Inflammatory macrophage treated with lipopolysaccharide for 1 hour (primary cell): ENCODE measurements at places on chromosomes 2 and 18.

DNA sequence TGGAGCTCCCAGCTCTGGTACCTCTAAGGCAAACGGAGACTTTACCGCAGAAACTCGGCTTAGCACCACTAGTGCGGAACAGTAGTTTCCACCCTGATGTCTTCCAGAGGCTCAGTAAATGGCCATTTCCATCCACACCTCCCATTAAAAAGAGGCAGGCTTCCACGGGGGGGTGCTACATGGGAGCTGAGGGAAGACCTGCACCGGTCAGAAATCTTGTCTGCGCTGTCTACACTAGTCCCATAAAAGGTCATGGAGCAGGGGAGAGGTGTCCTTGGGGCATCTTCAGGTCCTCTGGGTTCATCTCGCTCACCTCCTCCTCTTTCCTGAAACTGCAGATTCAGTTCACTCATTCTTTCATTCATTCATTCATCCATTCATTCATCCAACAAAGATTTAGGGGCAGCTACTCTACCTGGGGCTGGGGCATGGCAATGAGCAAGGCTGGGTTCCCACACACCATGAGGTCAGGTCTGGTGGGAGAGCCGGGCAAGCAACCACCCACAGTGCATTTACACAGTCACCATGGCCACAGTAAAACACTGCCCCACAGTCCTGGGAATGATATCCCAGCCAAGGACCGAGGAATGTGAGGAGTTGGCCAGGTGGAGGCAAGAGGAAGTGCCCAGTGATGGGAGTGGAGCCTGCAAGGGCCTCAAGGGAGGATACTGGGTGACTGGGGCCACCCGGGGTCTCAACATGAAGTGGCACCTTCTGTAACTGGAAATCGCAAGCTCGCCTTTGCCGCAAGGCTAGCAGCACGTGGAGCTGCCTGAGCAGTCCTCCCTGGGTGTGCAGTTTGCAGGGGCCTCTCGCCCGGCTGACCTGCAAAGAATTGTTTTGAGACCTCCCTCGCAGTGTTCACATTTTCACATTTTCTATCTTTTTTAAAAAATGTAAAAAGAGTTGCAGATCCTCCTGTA, 180.2 kb upstream of the RAB6C start:
- no peak for DNase-seq

GRCh38 chr2:29528891-29529520, 392.4 kb downstream of the ALK start:
- peak; percentile 27 for DNase-seq

DNA sequence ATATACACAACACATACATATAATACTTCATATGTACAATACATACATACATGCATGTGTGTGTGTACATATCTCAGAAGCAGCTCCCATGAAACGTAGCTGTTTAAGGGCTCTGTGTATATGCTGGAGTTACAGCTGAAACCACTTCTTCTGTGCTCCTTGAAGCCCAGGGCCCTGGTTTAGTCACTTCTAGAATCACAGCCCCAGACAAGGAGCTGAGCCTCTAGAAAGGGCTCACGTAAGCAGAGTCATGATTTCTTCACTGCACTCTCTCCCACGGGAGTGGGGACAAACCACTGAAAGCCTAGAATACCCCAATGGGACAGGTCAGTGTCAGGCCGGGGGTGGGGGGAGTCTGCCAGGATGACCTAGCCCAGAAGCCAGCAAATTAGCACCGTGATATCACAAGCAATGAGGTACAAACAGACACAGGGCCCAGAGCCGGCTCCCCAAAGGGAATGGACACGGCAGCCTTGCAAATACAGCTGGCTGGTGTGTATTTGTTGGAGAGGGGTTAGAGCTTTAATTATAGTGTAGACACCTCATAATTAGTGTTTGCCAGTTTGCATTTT, 90.3 kb downstream of the C1QL2 start:
- DNase-seq: peak; percentile 48

GRCh38 chr2:147275943-147276342, 568.9 kb upstream of the ACVR2A start:
- DNase-seq: no peak

DNA sequence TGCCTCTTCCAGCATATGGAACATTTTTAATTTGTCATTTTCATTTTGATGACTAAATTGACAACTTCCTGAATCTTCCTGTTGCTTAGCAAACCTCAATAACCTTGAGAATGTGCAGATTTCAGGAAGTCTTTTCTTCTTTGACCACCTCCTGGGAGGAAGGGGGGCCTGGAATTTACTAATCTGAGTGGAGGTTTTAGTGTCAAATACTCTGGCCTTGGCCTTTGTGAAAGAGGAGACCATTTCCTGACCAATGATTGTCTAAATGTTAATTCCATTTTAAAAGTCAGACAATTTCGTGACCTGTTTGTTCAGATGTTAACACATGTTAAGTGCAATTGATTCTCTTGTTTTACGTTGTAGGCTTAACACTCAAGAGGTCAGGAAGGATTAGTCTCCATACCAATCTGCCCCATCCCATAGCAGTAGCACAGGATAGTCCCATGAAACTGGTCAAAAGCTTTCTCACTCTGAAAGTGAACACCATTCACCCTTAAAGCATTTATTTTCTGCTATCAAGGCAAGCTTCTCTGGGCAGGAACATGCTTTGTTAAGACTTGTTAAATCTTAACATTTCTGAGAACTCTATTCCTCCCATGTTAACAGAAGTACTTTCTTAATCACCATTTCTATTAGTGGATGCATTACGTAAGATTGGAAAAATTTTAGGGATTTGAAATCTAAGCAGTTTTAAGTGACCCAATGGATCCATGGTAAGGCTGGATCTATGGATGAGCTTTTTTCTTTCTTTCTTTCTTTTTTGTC, 219.6 kb downstream of the RND3 start:
- DNase-seq: no peak

DNA sequence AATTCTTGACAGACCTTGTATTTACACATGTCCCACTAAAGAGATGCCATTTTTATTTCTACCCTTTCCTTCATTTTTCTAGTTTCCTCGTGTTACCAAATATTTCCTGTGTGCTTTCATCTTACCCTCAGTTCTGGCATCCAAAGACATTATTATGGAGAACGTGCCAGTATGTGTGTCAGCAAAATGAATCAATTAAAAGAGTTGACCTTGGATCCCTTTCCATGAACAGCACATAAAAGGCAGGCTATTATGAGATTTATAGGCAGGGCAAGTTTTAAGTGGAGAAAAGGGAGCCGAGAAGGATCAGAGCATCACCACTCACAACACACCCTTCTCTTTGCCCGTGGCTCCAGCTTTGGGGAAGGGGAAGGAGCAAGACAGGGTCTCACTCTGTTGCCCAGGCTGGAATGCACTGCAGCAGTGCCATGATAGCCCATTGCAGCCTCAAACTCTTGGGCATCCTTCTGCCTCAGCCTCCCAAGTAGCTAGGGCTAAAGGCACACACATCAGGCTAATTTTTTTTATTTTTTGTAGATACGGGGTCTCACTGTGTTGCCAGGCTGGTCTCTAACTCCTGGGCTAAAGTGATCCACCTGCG, 149.9 kb downstream of the GFPT1 start:
- no peak for DNase-seq

DNA sequence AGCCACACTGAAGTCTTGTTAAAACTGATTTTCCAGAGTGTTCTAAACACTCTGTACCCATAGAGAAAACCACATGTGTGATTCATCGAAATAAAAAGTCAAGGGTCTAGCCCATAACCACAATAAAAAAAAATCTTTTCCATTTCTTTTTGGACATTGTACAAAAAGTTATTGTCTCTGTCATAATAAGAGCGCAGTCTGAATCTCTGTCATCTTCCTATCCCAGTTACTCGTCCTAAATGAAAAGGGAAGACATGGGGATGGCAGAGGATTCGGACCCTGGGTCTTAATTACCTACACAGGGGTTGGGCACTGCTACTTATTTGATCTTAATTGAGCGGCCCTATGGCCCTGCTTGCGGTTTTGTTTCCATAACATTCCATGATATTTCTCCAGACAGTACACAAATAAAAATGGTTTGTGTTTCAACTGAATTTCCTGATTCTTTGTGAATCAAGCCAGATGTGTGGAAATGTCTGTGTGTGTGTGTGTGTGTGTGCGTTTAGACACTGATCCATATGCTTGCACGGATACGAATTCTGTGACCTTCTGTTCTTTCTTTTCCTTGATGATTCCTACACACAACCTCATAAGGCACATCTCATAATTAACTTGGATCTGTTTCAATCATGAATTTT, 133.4 kb upstream of the SPATS2L start:
- DNase-seq: no peak

DNA sequence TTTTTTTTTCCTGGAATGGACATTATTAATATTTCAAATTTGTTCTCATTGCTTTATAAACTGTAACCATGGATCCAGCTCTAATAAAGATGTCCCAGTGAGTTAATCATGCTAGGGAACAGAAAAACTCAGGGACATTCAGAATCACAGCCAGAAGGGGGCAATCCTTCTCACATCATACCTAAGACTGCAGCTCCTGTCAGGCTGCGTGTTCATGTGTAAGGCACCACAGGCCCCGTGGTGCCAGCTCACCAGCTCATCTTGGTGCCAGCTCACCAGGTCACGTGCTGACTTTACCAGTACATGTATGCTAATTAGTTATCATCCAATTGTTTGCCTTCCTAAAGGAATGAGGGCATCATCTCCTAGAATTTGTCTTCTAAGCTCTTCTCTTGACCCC, 84.7 kb upstream of the NEDD4L start:
- peak; percentile 20 for DNase-seq

DNA sequence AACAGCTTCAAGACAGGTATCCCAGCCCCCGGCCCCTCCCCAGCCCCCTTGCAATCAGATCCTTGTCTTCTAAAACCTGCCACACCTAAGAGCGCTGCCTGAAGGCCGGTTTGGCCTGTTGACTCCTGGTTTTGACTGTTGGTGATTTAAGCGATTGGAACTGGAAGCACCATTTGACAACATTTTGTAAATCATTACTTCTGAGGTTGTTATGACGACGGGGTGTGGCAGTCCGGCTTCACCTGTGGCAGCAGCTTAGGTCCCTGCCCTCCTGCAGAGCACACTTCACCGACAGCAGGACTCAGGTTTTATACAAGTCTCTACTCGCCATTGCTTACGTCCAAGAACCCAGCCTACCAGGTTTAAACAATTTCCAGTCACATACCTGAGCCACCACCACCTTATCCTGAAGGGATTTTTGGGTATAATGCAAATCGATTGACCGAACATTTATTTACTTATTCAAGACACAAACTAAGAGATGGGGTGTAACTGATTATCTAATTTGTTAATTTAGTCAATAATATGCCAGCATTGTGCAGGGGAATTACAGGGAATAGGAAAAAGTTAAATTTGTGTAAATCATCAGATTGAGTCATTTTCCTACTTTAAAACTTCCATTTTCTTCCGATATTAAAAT, 707 bp upstream of the DGUOK start:
- DNase-seq: no peak

DNA sequence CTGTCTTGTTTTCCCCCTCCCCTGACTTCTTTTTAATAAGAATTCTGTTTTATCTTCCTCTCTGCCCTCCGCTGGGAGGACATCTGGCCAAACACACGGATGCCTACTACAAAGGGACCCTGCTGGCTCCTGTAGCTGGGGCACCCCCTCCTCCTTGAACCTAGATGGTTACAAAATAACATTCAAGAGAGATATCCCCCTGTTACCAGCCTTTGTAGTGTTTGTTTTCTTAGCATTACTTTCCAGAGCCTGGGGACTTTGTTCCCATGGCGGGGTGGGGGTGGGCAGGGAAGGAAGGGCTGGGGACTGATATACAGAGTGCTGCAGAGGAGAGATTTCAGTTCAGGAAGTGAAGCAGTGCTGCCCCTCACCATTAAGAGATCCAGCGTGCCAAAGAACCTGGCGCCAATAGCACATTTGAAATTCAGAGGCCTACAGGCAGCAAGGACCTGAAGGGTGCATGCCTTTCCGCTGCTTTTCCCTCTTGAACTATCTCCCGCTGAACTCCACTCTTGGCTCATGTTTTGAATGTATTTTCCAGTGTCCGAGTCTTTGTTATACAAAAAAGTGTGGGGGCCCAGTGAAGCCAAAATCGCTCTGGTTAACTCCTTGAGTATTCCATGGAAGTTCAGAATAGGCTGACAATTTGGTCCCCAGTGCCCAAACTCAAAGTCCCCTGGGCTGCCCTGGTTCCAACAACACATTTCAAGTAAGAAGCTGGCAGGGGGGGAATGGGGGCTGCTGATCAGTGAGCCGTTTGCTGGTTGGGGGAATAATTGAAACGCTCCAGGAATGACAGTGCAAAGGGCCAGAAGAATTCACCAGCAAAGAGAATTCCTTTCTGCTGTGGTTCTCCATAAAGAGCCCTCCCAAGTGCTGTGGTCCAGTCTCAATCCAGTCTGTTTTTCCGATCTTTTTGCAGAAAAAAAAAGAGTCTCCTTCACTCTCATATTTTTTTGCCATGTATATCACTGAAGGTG, 94.8 kb upstream of the THOC1 start:
- DNase-seq: no peak

DNA sequence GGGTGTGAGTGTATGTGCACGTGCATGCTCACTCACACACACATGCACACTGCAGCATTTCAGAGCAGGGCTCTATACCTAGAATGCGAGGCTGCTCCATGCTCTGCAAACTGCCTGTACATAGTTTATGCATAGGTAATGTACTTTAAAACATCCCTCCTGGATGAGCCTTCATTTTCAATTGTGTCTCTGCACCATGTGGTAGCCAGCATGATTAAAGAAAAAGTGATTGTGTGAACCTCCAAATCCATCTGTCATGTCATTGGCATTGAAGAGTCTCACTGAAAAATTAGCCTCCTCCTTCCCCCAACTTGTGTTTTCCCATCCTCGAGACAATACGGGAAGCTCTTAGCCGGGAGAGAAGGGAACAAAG, 120.9 kb upstream of the SPATS2L start:
- DNase-seq: no peak

GRCh38 chr2:180246268-180246667, 239.2 kb upstream of the CWC22 start:
- DNase-seq: no peak

- peak; percentile 57 for DNase-seq
Measured at GRCh38 chr2:177165721-177166711, 46.6 kb upstream of the HNRNPA3 start.
